ENCODE measurements at places on chromosomes 4 and X.

- DNase-seq, result no peak
Observed at GRCh38 chr4:107950746-107951540, 19.6 kb downstream of the CYP2U1 start.

DNA sequence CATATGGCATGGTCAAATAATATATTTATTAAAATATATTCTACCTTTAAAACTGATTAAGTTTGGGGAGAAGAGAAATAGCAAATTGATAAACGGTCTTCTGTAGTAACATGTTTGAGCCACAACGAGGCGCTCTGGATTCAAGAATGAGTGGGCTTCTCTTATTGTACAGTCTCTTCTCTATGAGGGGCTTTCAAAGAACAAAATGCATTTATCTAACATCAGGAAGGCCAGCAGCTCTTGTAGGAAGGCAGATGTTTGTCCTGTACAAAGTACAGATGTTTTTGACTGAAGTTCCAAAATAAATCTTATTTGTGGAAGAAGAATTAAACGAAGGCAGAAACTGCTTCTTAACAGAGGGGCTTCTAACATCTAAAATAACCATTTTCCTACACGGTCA, 153.6 kb downstream of the RASL11B start:
- peak; percentile 18 for DNase-seq

- no peak for DNase-seq
Observed at GRCh38 chrX:109374262-109374960, 107.5 kb downstream of the GUCY2F start.

- no peak for DNase-seq
Observed at GRCh38 chr4:477686-478085, 21.3 kb downstream of the ZNF721 start.

GRCh38 chrX:119208401-119209057, 27.6 kb upstream of the PGRMC1 start:
- no peak for DNase-seq

DNA sequence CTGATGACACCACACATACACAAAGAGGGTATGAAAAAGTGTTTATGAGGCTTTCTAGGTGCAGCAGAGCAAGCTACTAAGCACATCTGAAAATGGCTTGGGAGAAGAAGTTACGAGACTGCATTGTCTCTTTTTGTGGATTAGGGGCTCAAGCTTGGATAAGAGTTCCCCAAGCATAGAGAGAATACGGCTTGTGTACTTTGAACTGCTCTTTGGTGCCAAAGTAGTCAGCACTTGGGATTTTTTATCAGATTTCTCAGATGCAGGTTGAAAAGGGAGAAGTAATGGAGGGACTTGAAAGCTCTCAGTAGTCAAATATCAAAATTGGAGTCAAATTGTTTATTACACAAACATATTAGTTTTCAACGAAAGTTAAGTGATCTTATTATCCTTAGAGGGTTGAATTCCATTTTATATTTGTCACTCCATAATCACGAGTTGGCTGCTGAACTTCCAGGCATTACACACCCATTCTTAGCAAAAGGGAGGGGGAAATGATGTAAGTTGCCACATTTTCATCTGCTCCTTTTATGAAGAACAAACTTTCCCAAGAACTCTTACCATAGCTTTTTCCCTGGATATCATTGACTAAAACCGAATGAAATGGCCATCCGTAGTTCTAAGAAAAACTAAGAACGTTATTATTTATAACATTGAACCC, 1904.9 kb downstream of the PCDH7 start:
- no peak for DNase-seq

DNA sequence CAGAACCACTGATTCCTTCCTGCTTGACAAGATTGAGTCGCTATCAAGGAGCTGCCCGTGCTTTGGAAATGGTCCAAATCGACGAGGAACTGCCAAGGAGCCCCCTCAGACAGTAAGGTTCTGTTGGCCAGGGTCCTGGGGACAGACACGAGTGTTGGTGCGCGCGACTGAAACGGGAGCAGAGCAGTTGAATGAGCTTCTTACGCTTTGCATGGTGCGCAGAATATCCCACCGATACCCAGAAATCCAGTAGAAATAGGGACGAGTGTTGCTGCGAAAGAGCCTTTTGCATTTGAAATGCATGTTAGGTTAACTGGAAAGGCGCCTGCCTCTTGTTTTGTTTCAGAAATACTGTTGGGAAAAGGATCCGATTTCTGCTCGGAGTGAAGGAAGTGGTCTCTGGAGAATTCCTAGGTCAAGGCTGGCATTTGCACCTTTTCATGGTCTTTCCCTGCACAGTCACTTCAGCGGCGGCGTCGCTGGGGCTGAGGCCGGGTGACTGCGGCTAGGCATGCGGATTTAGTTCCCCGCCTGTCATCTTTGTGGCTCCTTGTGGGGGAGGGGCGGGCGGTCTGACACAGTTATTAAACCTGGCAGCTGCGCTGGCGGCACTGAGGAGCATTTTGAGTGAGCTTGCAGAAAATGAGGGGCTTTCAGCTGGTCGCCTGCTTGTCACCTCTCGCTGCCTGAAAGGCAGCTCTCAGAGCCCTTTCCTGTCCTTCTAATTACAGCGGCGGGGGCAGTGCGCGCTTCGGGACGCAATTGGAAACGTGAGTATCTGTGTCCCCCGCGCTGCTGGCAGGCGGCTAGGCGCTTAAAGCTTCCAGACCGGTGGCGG, 51.5 kb upstream of the TRIM2 start:
- peak; percentile 37 for DNase-seq

- no peak for DNase-seq
Observed at GRCh38 chr4:127959794-127960193, 5.2 kb downstream of the MFSD8 start.

DNA sequence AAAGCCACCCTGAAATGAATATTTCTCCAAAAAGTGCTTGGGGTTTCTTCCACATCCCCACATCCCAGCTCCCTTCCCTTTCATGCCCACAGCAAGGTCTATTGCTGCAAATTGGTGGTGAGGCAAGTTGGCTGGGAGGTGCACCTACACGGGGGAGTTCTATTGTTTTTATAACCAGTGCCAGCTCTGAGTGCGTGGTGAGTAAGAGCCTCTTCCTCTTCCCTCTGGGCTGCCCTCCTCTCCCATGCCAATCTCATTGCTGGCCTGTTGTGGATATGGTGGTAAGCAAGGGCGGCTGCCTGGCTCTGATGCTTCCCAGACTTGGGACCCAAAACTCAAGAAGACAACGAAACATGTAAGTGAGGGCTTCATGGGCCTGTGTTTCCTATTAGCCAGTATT, 204.3 kb downstream of the SHROOM3 start:
- no peak for DNase-seq

- DNase-seq, result no peak
Observed at GRCh38 chr4:6695660-6696610, 2.3 kb downstream of the S100P start.

- DNase-seq, result peak; percentile 79
Observed at GRCh38 chrX:23699636-23700194, 32.4 kb downstream of the PRDX4 start.

DNA sequence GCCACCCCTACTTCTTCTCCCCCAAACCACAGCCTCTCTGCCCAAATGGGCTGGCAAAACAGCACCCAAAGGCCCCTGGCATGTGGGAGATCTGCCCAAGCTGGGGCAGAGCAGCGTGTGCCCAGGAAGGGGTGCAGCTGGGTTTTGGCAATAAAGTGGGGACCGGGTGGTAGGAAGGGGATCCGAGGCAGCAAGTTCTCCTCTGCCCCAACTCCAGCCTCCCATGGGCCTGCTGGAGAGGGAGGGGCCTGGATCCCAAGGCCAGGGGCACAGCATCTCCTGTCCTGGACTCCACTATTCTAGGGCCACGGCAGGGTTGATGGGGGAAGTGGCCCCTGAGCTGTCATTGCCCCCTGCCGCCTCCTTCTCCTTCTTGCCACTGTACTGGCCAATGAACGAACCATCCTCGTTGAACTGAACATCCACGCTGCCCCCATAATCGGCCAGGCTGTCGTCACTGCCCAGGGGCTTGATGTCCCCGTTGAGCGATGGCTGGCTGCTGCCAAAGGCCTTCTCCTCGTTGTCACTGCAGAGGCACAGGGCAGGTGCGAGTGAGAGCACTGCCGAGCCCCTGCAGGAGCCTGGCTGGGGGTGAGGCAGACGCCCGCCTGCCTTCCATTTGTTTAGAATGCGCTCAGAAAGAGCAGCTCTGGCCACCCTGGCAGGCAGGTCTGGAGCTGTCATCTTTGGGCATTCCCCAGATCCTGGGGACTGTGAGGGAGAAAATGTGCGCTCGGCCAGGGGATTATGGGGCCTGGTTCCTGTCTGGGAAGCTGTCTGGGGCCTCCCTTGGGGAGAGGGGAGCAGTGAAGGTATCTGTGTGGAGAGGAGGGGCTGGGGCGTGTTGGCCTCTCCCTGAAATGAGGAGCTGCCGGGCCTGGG, 23.4 kb downstream of the L1CAM start:
- no peak for DNase-seq

DNA sequence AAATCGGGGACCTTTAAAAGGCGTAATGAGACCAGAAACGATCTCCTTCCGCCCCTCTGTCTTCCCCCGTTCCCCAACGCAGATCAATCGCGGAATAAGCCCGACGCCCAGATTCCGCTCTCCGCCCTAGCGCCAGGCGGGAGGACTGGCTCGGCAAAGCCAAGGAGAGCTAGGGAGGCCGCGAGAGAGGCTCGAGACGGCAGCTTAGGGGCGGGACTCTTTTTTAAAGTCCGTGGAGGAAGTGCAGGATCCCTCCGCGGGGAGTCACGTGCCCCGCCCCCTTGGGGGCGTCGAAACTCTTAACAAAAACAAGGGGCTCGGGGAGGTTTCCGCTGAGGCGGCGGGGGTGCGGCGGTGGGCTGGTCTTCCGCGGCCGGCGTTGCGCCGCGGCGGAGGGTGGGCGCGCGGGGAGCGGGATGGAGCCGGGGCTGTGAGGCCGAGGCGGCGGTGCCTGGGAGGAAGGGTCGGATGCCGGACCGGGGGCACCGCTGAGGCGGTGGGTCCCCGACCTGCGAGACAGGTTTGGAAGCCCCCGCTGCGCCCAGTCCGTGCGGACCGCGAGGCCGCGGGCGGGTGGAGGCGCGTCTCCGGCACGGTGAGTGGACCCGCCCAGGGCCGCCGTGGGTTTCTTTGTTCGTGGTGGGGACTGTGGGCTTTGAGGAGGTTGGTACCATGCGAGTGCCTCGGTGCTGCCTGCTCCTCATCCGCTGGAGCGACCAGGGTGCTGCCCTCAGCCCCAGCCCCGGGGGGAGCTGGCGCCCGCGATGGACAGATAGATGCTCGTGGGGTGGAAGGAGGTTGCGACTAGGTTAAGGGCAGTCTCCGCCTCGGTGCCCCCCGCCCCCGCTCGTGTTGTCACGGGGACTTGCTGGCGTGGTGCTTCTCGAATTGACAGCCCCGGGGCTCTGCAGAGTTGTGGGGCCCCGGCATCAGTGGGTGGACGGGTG, at the start of gene CCNG2:
CCNG2 (plus strand) TSS at position 296 of the 947 bp plus-strand sequence. CDS start 1,326 bp downstream, outside the sequence.
- DNase-seq, result peak; percentile 91

- no peak for DNase-seq
Observed at GRCh38 chrX:38516196-38516774, 45.1 kb upstream of the TSPAN7 start.

- DNase-seq, result peak; percentile 17
Observed at GRCh38 chrX:120514236-120514635, 45.1 kb upstream of the LAMP2 start.

DNA sequence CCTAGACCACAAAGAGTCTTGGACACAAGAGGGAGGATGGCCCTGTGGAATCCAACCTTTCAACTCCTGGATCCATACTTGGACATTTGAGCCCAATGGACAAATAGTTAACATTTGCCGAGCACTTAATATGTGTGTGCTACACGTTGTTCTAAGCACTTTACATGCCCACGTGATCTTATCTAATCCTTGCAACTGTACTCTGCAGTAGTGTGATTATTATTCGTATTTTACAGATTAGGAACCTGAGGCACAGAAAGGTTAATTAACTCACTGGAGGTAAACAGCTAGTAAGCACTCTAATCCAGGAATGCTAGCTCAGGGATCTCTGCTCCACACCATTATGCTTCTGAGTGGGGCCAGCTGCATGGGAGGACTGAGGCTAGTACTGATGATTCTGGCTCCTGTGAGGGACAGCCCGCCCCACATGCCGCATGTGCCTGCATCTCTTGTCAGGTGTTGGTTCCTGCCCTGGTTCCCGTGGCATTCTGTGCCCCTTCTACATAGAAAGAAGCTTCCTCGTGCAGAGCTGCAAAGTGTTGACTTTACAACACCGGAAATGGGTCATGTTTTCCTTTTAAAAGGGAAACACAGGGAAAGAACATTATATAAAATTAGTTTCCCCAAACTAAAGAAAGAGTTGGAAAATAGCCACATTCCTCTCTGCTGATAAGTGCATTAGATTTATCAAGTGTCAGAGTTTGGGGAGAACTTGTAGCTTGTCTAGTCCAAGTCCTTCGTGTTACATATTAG, 34.8 kb downstream of the PLAC1 start:
- DNase-seq, result peak; percentile 44

GRCh38 chr4:165539801-165540200, 161.0 kb downstream of the CPE start:
- no peak for DNase-seq

- no peak for DNase-seq
Observed at GRCh38 chrX:154784149-154784995, 20.9 kb downstream of the MPP1 start.

GRCh38 chr4:8259743-8260430, 9.7 kb upstream of the HTRA3 start:
- DNase-seq, result no peak

- peak; percentile 84 for DNase-seq
Observed at GRCh38 chr4:150126201-150126863, 48.1 kb downstream of the DCLK2 start.

DNA sequence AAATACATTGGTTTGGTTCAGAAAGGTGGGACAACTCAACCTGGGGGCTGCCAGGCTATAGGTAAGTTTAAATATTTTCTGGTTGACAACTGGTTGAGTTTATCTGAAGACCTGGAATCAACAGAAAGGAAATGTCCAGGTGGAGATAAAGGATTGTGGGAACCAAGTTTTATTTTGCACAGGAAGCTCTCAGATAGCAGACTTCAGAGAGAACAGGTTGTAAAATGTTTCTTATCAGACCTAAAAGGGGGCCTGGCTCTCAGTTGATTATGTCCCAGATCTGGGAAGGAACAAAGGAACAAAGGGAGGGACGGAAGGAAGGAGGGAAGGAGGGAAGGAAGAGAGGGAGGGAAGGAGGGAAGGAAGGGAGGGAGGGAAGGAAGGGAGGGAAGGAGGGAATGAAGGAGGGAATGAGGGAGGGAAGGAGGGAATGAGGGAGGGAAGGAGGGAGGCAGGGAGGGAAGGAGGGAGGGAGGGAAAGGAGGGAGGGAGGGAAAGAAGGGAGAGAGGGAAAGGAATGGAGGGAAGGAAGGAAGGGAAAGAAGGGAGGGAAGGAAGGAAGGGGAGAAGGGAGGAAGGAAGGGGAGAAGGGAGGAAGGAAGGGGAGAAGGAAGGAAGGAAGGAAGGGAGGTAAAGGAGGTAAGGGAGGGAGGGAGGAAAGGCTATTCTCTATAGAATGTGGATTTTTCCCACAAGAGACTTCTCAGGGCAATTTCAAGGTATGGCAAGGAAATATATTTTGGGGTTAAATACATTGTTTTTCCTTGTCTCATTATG, 186.7 kb downstream of the DHRSX start:
- DNase-seq, result no peak

DNA sequence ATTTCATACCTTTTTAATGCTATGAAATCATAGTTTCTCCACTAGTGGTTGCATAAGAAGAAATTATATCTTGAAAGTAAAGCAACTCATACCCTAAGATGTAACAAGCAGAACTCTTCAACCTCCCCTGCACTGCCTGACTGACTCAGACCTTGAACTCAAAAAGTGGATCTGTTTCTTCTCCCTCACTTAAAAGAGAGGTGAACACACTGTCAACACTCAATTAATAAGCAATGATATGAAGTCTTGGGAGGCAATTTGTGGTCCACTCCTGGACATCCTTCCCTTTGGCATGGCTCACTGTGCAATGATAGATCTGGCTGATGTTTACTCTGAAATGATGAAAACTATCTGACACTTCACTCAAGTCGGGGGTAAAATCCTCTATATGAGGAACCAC, 282.0 kb upstream of the DKK2 start:
- DNase-seq, result no peak
